Fibroblast of skin of abdomen (primary cell): ENCODE measurements at places on chromosomes 5 and 9.

- peak; percentile 93 for DNase-seq
Observed at GRCh38 chr5:96079075-96079474, 117.4 kb upstream of the ELL2 start.

- DNase-seq, result no peak
Observed at GRCh38 chr5:178788381-178789085, 58.1 kb upstream of the ZNF354A start.

- no peak for DNase-seq
Observed at GRCh38 chr5:101009758-101010519, 106.9 kb upstream of the ST8SIA4 start.

DNA sequence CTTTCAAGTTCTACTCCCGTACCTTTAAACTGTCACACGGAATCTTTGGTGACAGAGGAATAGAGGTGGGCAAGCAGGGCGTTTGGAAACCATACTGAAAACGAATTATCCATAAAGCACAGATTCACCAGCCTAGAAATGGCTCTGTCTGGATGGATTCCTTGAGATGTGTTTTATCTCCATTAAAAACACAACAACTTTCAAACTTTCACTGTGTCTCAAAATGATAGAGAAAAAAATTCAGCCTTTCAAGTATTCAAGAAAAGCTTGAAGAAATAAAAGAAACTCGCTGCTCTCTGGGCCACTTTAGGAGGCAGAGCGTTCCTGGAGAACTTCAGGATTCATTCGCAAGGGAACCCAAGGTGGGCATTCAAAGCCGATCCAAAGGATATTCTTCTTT lies 589 bp upstream of the THBS4 start:
- DNase-seq, result no peak

DNA sequence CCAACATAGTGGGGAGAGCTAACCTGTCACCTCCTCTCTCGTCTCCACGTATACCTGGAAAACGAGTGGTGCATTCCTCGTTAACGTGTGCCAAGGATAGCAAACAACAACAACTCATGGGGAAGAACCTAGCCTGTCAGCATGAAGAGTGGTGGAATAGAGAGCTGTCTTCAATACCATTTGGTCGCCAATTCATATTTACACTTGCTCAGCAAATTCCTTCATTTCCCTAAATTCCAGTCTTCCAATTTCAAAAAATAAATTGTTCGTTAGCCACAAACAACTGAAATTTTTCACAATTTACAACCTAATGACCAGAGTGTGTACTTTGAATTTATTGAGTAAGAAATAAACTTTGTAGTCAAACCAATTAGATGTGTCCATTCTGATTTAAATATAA lies 344.8 kb downstream of the NTRK2 start:
- no peak for DNase-seq

GRCh38 chr5:120464627-120465435 lies 731 bp downstream of the PRR16 start:
- peak; percentile 65 for DNase-seq

GRCh38 chr9:86788456-86788855 lies 158.8 kb downstream of the GAS1 start:
- DNase-seq, result peak; percentile 80

DNA sequence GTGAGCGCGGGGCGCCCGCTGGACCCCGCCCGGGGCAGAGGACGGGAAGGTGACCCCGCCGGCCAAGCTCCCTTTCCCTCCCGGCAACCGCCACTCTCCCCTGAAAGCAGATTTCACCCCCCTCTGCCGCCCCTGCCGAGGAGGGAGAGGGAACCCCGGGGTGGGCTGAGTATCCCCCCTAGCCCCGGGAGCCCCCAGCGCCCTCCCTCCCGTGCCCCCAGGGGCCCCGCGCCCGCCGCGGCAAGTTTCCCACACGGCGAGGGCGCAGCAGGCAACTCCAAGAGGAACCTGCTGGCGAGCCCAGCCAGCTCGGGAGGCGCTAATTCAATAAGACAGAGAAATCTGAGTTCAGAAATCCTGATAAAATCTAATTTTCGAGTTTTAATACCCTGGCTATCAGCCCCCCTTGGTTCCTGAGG lies 1.6 kb downstream of the NTNG2 start:
- DNase-seq, result no peak

GRCh38 chr9:113566712-113567071 lies 103.2 kb downstream of the RGS3 start:
- DNase-seq, result no peak

DNA sequence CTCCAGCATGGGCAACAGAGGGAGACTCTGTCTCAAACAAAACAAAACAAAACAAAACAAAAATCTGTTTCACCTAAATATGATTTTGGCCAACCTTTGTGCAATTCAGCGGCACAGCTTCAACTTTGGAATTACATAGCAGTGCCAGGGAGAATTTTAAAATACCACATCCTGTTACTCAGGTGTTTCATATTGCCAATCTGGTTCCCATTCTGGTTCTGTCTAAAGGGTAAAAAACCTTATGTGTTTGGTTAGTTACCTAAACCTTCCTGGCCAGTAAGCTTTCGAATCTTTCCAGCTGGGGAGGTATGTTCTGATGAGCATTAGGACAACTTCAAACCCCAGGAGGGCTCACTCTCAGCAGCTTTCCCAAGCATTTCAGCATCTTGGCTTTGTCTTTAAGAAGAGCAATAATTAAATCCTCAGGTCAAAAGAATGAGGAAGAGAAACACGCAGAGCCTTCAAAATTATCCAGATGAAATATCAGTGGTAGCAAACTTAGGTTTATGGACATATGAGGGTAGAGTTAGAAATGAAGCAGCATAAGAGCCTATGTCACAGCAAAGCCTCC lies 2.7 kb downstream of the DAB2 start:
- peak; percentile 31 for DNase-seq

DNA sequence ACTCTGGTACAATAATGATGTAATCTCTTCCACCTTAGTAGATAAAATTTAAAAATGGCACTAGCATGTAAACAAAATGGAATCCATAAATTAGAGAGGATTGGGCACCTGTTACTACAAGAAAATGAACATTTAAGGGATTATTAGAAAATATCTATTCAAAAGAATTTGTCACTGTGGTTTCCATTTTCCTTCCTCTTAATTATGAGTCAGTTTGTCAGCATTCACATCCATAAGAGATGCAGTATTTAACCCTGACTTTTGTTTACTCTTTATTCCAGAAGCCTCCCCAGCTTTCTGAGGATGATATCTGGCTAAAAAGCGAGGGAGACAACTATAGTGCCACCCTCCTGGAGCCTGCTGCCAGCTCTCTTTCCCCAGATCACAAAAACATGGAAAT lies 72.1 kb downstream of the C9orf152 start:
- no peak for DNase-seq

GRCh38 chr5:6452622-6453504 lies 4.2 kb downstream of the UBE2QL1 start:
- no peak for DNase-seq

DNA sequence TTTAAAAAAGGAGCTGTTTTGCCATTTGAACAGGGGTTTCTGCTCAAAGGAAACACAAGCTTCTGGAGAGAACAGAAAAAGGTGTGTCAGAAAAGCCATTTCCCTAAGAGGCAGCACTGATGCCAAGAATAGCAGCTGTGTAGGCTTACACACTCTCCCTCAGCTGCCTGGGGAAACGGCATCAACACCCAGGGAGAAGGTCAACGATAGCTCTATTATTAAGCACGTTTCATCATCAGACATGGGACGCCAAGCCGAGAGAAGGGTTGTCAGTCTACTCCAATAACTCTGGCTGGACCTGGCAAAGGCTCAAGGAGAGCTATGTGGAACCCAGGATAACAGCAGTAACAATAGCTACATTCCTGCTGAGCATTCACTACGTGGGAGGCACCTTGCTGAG lies 314.2 kb downstream of the CDK5RAP2 start:
- no peak for DNase-seq

- no peak for DNase-seq
Observed at GRCh38 chr9:93579711-93580516, 3.5 kb downstream of the PHF2 start.

GRCh38 chr5:124824637-124825158 lies 78.3 kb upstream of the ZNF608 start:
- DNase-seq, result peak; percentile 31

DNA sequence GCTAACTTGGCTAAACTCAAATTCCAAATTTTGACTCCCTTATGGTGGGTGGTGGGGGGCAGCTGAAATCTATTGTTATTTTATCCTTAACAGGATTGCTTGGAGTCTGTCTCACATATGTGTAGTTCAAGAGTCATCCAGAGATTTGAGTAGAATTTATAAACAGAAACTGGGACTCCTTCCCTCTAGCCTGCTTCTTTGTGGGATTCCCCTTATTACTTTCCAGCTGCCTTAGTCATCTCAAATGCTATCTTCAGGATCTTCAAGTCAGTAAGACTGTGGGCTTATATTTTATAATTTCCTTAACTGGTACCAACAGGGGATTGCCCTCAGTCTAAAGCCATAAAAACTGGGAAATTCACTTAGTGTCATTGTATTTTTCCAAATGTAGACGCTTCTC lies 55.5 kb downstream of the NNT start:
- DNase-seq, result peak; percentile 65
